ENCODE measurements at places on chromosomes 2 and 18.

DNA sequence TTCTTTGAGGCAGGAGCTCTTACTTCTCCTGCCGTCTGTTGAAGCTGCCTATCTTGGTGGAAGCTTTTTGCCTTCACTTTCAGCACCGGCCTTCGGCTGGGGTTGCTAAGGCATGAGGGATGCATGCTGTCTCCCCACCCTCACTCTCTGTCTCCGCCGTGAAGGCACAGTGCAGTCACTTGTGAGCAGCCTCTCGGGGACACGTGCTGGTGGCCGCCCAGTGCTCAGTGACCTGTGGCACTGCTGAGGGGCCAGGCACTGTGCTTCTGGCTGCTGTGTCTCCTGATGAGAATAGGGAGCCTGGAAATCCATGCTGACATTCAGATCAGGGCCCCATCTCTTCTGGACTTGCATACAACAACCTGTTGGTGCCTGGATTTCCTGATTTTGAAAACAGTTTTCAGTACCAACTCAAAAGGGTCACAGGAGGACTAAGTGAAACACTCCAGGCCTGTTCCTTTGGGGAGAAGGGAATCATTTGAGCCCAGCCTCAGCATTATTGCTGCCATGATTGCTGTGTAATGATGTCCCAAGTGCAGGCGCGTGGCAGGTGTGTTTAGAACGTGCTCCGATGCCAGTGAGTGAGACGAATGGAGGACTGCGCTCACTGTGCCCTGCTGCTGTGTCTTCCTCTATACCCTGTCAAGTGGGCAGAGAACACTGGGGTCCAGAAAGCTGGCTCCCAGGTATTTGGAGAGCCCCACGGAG, 218.1 kb downstream of the SEPTIN10 start:
- DNase-seq = no peak

- DNase-seq = no peak
Observed at GRCh38 chr18:51011709-51012108, 18.3 kb upstream of the SMAD4 start.

DNA sequence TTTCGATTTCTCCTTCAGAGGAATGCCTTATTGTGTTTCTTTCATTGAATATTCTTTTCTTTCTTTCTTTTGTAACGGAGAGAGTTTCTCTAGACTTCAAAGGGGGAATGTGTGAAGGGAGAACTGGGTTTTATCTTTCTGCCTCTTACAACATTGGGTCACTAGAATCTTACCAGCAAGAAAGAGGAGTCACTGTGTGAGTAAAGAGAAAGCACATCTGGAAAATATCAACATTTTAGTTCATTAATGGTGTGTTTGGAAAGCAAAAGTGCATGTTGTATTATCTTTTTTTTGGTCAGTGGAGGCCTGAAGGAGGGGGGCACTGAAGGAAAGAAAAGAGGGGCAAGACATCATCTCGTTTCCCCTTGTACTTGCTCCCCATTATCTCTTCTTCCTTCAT, 86.6 kb upstream of the THOC1 start:
- DNase-seq = no peak

- DNase-seq = no peak
Observed at GRCh38 chr2:159903443-159904126, 105.6 kb upstream of the CD302 start.

DNA sequence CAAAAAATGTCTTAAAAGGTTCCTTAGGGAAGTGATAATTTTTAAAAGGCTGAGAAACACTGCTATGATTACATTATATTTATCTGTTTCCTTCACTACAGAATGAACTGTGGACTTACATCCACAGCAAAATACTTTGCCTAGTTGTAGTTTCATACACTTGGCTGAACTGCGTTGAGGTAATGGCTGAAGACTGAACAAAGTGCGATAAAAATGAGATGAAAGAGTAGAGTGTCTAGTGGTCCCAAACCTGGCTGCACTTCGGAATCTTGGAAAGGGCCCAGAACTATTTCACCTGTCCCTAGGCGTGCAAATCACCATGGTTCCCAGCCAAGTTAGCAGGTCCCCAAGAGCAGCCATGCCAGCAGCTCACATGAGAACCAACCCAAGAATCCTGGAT, 18.2 kb upstream of the IHH start:
- no peak for DNase-seq

GRCh38 chr18:36015629-36016028, 43.1 kb downstream of the RMP24 start:
- no peak for DNase-seq

- DNase-seq = no peak
Observed at GRCh38 chr2:171793691-171794678, 100.1 kb downstream of the SLC25A12 start.

- DNase-seq = no peak
Observed at GRCh38 chr18:74353169-74353775, 37.6 kb downstream of the C18orf63 start.

DNA sequence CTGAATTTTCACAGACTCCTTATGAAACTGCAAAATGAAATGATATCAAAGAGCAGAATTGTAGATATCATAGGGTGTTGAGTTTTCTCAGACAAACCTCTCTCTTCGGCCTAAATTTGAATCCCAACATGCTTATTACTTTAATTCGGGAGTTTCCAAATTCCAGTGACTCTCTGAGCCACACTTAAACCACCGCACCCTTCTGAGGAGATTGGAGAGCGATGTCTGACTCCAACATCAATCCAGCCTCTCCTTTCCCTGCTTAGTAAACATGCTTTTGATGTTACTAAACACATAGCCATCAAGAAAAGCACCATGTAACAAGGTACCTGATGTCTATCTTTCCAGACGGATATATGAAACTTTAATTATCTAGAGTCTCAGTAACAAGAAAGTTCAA, 103.1 kb upstream of the ARHGAP28 start:
- no peak for DNase-seq

DNA sequence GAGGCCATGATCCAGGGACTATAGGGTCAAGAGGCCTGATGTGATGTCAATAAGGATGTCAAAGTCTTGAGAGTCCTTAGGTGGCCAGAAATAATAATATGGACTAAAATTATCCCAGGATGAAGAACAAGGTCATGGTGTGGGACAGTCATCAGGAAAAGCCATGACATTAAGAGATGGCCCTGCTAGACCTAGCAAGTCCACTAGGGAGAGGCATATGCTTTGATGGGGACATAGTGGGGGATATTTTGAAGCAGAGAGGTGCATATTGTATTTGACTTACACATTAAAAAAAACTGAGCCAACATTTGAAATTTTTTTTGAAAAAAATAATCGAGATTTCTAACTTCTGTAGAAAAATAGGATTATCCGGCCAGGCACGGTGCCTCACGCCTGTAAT, 53.3 kb upstream of the CXCR4 start:
- no peak for DNase-seq

GRCh38 chr2:160492401-160493226, 993 bp downstream of the RBMS1 start:
- DNase-seq = peak; percentile 11

GRCh38 chr2:48343571-48344440, 186.1 kb upstream of the STON1 start:
- no peak for DNase-seq

DNA sequence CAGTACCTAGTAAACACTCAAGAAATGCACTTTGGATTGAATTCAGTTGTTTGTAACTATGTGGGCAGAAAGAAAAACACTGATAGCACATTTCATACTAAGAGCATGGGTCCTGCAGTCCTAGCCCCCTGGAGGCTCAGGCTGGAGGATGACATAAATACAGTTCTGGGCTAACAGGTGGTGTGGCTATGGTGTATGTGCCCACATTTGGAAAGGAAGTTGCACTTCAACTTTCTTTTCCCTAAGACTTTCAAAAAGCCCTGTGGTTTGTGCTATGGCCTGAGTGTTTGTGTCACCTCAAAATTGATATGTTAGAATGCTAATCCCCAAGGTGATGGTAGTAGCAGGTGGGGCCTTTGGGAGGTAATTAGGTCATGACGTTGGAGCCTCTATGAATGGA, 218.2 kb downstream of the CDCA7 start:
- no peak for DNase-seq

DNA sequence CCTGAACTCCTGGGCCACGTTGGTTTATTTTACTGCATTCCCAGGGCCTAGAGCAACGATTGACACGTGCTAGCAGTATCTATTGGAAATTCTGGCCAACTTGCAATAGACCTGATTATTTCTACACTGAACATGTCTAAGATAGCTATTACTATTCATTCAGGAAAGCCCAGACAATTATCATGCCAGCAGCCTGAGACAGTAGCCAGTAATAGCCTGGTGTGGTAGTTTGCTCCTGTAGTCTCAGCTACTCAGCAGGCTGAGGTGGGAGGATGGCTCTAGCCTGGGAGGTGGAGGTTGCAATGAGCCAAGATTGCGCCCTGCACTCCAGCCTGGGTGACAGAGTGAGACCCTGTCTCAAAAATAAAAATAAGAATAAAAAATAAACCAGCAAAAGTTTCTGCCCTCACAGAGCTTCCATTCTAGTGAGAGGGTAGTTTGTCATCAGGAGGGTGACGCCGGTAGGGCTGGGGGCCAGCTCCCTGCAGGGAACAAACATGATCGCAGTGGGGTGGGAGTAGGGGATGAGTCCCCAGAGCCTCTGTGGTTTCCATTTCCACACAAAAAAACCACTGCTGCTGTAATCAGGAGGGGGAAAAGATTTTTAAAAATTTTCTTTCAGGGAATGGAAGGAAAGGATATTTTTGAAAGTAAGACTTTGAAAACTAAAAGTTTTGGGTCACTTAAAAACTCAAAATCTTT, 4.3 kb downstream of the CASP8 start:
- DNase-seq = no peak

- no peak for DNase-seq
Observed at GRCh38 chr18:10416065-10416464, 38.4 kb upstream of the APCDD1 start.

DNA sequence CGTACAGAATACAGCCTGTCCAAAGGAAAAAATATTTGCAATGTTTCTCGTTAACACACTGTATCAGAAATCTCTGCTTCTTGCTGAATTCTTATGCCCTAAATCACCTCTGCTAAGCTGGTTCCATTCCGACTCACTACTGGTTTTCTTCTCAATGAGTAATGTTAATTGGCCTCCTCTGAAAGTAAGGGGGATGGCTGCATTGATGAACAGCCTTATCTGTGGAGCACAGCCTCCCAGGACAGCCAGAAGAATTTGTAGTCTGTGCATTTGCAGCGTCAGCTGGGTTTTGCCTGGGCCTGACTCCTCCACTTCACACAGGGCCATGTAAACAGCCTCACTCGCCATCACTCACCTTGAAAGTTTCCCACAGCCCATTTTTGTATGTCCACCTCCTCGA, 127.7 kb downstream of the RNF152 start:
- DNase-seq = no peak

- no peak for DNase-seq
Observed at GRCh38 chr2:219701847-219702634, 74.6 kb downstream of the SLC4A3 start.

DNA sequence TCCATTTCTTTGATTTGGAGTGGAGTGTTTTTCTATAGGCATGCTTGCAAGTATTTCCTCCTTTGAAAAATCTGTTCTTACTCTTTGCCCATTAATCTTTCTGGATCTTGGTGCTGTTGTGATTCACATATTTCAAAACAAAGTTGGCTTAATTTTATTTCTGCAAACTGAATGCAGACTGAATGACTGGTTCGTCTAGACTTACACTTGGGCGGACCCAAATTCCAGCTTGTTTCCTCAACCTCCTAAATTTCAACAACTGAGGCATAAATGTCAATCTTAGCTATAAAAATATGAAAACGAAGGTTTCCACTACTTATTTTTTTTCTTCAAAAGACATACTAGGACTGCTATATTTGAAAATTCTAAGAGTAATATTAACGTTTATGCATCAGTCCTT, 59.0 kb downstream of the ANKRD44 start:
- no peak for DNase-seq

GRCh38 chr18:25651553-25651952, 299.6 kb upstream of the ZNF521 start:
- DNase-seq = no peak

GRCh38 chr18:7155092-7155491, 37.5 kb upstream of the LAMA1 start:
- no peak for DNase-seq

DNA sequence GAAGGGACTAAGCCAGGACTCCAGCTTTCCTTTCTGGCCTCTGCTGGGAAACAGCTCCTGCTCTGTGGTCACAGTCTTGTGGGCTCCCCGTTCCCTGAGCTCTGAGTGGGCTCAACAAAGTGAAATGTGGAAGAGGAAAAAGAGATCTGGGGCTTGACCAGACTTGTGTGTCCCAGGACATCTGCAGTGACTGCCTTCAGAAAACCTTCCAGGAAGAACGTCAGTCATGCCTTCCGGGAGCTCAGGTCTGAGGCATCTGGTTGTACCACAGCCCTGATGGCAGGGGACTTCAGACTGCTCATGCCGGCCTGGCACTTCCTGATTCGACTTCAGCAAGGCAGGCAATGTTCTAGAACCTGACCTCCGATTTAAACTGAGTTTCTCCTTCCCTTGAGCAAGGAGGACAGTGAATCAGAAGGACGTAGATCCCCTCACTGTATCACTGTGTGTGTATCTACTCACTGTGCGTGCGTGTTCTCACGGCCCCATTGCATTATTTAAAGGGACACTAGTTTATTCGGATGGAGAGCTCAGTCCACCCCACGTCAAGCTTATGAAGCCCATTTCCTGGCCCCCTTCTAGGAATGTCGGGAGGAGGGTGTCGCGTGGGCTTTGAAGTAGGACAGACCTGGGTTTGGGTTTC, 548 bp upstream of the FBLN7 start:
- DNase-seq = no peak

DNA sequence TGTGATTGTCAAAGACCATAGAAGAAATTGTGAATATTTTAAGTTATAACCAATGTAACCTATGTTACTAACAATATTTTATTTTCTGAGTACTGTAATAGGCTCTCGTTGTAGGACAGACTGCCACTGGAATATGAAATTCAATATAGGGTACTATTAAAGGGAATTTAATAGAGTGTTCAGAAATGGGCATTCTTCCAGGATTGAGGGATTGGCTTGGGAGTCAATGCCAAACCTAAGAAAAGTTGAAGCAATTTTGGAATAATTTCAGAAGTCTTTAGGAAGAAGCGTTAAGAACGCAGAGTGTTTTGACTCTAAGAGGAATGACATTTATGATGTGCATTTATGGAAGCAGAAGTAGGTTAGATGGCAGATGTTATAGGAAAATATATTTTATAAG, 79.0 kb downstream of the ACVR2A start:
- no peak for DNase-seq

DNA sequence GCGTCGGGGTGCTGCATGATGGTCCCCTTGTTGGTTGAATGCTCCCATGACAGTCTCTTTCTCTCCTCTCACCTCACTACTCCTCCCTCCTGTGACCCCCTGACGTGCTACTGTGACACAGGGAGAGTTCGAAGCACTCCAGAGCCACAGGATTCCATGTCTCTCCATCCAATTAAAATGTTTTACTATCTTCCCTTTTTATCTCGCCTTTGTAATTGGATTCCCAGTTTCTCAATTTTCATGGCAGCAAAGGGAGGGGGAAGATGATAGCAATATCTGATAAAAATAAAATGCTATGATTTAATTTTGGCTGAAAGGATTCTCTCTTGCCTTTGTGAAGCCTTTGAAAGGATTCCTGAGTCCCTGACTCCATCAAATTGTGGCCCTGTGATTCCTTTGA, 271.9 kb upstream of the SLC14A2 start:
- DNase-seq = no peak

GRCh38 chr18:8114480-8114879, 494.8 kb upstream of the RAB12 start:
- DNase-seq = no peak

- DNase-seq = no peak
Observed at GRCh38 chr2:108943751-108944150, 45.3 kb downstream of the EDAR start.
